ENCODE measurements at places on chromosomes 7 and 10.

- no peak for DNase-seq
Observed at GRCh38 chr10:74081941-74082718, 68.5 kb downstream of the AP3M1 start.

DNA sequence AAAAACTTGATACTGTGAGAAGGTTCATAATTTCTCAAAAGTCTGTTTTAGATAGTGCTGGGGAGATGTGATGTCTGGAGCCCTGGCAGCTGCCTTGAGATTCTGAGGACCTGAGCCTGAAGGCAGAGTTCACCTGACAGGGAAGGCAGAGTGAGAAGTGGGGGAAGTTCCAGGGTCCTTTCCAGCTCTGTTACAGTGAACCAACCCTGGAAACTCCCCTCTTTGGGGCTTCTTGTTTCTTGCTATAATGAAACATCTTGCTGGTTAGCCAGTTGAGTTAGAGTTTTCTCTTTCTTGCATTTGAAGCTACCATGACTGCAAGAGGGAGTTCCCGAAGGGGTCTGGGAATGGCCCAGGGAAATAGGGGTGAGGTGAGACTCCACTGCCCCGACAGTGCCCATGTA is 158.9 kb upstream of the TNRC18 start:
- DNase-seq = no peak

DNA sequence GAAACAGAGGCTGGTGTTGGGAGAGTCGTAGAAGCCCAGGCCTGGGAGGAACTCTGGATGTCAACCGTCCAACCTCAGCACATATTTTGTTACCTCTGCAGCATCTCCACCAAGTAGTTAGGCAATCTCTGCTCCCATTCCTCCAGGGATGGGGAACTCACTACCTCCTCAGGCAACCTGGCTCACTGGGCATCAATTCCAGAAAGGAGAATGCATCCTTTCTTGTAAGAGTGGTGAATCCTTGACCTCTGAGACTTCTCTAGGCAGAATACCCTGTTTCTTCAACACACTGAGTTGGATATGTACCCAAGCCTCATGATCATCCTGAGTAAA is 136.7 kb upstream of the ZMIZ1 start:
- DNase-seq = no peak

DNA sequence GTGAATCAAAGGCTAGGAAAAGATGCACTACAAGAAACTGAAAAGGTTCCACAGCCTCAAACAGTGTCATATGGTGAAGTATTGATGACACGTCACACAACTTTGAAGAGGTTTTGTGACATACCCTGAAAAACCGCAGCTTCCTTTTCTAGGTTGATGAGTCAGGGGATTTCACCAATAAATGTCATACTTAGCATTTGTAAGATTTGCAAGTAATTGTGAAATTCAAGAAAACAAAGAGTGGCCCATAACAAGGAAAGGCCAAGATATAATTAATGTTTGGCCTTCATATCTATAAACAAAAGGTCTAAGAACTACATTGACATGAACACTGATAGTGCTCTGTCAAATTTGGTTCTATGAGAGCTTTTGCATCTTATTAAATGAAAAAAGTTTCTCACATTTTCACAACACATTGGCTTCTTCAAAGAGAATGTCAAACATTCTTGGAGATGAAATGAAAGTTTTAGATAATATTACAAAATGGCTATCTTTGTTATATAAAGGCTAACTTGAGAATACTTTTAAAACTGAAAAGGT is 62.0 kb upstream of the NAMPT start:
- DNase-seq = no peak

- DNase-seq = no peak
Observed at GRCh38 chr7:105285118-105285874, 103.4 kb downstream of the SRPK2 start.

- no peak for DNase-seq
Observed at GRCh38 chr10:97335188-97335619, 675 bp upstream of the FRAT2 start.

DNA sequence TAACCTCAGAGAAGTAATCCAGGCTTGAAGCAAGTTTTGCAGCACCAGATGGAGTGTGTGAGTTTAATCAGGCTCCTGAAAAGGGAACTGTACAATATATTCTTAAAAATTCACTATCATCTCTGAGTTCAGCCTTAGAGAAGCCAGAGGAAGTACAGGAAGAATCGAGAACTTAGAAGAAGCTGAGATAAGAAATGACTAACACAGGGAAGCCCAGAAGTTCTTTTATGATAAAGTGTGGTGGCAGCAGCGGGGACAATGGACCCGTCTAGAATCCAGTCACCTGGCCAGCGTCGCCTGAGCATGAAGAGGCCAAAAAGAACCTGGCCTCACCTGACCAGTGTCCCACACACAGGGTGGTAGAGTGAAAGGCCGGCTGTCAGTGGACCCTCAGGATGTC is 161.0 kb downstream of the USP6NL start:
- no peak for DNase-seq

- DNase-seq = no peak
Observed at GRCh38 chr7:98514211-98515031, 102.7 kb upstream of the NPTX2 start.

DNA sequence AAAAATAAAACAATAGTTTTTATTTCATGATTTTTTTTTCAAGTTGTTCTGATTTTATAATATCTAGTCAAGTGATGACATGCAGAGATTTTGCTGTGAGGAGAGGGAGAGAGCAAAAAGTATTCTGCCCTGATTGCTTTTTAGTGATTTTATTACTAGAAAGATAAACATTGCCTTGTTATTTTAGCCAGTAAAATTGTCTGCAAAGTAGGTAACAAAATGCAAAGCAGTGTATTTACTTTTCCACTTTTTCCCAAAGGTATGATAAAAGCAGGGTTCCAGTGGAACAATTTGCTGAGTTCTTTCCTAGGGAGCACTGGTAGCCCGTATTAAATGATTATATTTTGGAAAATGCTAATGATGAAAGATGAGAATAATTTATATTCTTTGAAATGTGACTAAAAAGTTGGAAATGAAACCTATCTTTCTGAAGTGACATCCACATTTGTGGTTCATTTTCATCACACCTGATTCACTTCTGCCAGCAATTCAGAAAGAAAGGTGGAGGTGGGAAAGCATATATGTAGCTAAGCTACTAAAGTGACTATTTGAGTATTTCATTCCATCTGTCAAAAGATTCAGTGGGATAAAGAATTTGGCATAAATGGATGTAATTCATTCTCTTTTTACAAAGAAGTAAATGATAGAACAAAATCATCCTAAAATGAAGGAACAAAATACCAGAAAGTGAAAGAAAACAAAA is 300.3 kb downstream of the ADK start:
- no peak for DNase-seq

DNA sequence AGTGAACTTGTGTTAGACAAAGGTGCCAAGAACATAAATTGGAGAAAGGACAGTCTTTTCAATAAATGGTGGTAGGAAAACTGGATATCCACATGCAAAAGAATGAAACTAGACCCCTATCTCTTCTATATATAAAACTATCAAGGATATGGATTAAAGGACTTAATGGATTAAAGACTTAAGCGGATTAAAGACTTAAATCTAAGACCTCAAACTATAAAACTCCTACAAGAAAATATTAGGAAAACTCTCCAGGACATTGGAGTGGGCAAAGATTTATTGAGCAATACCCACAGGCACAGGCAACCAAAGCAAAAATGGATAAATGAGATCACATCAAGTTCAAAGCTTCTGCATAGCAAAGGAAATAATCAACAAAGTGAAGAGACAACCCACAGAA is 242.9 kb upstream of the MEOX2 start:
- no peak for DNase-seq

DNA sequence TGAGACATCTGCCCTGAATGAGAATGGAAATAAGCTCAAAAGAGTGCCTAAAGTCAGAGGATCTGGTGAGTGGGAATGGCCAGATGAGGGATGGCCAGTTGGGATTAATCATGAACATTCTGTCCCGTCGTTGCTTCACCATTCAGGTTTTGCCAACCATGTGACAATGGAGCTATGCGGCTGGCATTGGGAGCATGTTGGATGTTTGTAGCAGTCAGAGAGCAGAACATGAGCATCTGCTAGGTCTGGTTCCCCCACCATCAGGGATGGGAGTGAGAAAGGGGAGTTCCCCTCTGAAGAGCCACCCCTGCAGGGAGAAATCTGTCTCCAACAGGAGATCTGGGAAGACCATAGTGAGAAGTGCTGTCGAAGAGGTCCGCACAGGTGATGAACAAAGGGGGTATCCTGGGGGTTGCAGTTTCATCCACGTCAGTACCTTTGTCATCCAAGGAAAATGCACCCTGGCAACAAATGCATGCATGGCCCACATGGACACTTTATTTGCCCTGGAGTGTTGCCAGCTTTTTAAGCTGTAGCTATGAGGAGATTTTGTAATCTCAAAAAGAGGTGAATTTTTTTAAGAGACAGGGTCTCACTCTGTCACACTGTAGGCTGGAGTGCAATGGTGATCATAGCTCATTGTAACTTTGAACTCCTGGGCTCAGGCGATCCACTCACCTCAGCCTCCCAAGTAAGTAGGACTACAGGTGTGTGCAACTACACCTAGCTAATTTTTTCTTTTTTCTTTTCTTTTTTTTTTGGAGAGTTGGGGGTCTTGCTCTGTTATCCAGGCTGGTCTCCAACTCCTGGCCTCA is 190.2 kb downstream of the CAMK1D start:
- no peak for DNase-seq

- no peak for DNase-seq
Observed at GRCh38 chr10:93068411-93069244, 5.1 kb upstream of the CYP26A1 start.

GRCh38 chr10:78802866-78803265 is 265.9 kb upstream of the ZMIZ1 start:
- DNase-seq = no peak

DNA sequence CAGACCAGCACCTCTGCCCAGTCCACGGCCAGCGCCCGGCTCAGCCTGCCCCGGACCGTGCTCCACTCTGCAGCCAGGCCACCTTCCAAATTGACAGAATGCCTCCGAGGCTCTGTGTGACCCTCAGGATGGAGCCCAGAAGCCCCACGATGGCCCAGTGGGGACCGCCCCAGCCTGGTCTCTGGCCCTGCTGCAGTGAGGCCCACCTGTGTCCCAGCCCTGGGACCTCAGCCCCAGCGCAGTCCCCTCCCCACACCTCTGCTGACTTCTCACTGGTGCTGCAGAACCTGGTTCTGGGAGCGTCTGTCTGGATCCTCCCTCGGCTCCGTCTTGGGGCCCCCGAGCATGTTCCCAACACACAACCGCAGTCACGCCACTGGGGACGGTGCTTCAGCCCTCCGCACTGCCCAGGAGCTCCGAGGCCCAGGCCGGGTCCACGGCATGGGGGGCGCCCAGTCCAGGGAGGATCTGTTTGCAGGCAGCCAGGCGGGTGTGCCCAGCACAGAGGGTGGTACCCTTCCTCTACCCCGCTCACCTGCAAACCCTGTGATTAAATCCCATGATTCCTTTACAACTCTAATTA is 248.1 kb downstream of the ELFN1 start:
- DNase-seq = no peak

DNA sequence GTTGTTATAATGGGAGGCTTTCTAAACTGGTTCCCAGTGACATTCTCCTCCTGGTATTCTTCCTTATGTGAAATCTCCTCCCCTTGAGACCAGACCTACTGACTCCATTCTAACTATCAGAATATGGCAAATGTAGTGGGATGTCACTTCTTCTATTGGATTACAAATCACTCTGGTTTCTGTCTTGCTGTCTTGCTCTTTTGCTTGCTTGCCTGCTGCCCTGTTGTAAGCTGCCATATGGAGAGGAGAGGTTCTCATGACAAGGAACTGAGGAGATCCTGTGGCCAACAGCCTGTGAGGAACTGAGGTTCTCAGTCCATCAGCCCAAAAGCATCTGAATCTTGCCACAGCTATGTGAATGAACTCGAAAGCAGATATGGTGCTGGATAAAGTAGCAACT is 4.7 kb upstream of the NRCAM start:
- DNase-seq = no peak

GRCh38 chr7:157523371-157523765 is 186.6 kb downstream of the DNAJB6 start:
- no peak for DNase-seq

GRCh38 chr10:118501171-118501570 is 94.3 kb downstream of the PRLHR start:
- DNase-seq = no peak

- DNase-seq = no peak
Observed at GRCh38 chr10:129961157-129961701, 2.8 kb downstream of the EBF3 start.
